ENCODE measurements at places on chromosomes 11 and 22.

DNA sequence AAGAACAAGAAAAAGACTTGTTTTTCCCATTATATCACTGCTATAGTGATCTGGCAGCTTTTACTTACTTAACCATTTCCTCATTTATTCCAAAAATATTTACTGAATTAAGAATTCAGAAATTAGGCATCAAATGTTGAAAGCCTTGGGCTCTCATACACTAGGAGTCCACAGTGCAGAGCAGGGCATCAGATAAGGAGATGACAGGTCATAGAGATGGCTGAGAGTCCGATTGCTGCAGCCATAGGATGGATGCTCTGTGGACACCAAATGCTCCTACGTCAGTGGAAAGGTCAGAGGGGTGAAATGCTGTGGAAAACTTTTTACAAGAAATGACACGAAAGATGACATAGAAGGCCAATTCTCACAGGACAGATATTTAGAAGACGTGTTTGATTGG lies 771.1 kb downstream of the LRRC4C start:
- DNase-seq = no peak

DNA sequence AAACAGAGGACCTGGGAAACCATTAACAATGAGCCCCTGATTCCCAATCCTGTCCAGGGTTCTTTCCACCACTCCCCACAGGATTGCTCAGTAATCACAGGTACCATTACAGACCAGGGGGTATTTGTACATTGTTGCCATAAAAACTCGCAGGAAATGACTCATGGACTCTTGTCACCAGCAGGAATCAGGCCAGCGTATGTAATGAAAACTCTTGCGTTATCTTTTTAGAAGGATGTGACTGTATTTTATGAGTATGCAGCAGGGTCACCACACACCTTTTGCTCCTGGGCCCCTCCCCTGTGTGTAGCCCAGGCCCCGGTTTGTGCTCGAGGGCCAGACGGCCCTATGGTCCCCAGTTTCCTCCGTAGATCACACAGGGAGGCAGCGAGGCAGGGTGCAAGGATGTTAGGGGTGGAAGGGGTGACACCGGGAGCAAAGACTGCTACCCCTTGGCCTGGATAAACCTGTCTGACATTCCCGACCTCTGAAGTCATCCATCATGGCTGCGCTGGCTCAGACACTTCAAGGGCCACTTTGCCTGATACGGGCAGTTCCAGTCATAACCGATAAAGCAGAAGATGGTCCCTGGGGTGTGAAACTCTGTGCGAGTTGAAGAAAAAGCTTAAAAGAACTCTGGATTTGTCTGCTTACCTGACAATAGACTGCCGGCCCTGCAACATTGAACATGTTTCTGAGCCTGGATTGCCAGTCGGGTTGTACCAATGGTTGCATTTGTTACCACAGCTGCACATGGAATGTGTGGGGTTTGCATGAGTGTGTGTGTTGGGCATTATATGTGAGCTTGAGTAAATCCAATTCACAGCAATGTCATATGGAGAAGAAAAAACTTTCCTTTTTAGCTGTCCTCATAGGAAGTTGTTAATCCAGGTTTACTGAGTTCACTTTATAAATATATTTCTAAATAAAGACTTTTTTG lies 56.9 kb downstream of the MICAL2 start:
- no peak for DNase-seq

GRCh38 chr11:112127056-112127455 lies 36.8 kb downstream of the IL18 start:
- no peak for DNase-seq

- DNase-seq = no peak
Measured at GRCh38 chr11:71432761-71433647, 15.2 kb downstream of the DHCR7 start.

DNA sequence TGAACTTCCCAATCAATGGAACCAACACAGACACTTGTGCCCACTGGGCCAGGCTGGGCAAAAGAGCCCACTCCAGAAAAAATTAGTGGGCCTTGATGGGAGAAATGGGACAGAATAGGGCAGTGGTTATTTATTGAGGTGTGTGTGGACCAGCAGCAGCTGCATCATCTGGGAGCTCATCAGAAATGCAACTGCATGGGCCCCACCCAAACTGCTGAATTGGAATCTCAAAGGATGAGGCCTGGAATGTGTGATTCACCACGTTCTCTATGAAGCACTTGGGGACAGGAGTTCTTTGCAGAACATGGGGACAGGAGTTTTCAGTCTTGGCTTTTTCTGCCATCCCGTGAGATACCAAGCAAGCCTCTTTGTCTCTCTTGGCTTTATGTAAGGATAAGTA lies 255.6 kb upstream of the PLET1 start:
- DNase-seq = no peak

GRCh38 chr11:12684816-12685215 lies 10.6 kb downstream of the TEAD1 start:
- no peak for DNase-seq

- no peak for DNase-seq
Measured at GRCh38 chr11:62269654-62270278, at the start of gene SCGB2A2. Gene SCGB2A2, plus strand, starts transcription at chr11:62270158. Its CDS starts 59 bp downstream, at chr11:62270217.

- no peak for DNase-seq
Measured at GRCh38 chr11:134509381-134510232, 97.6 kb upstream of the B3GAT1 start.
